CD4-positive, alpha-beta T cell treated with Interleukin-4 for 4 hours (primary cell): ENCODE measurements at places on chromosomes 7 and 10.

DNA sequence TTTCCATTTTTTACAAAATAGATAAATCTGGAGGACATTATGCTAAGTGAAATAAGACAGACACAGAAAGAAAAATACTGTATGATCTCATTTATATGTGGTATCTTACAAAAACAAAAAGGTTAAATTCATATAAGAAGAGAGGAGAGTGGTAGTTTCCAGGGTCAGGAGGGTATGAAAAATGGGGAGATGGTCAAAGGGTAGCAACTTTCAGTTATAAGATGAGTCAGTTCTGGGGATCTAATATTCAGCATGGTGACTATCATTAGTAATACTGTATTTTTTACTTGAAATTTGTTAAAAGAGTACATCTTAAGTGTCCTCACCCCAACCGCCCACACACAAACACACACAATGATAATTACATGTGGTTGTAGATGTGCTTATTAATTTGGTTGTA is 1250.1 kb downstream of the SORCS1 start:
- no peak for DNase-seq

DNA sequence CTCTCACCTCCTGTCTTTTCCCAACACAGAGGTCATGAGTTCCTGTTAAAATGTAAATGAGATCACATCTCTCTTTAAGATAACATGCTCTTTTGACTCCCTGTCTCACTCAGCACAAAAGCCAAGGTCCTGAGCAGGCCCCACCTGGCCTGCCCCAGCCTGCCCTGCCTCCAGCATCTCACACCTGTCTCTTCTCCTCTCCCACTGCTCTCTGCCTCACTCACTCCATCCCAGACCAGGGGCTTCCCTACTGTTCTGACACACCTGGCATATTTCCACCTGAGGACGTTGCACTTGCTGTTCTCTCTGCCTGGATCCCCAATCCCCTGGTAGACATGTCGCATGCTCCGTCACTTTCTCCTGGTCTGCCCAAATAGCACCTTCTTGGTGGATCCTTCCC is 285.0 kb upstream of the ZMIZ1 start:
- DNase-seq: no peak

DNA sequence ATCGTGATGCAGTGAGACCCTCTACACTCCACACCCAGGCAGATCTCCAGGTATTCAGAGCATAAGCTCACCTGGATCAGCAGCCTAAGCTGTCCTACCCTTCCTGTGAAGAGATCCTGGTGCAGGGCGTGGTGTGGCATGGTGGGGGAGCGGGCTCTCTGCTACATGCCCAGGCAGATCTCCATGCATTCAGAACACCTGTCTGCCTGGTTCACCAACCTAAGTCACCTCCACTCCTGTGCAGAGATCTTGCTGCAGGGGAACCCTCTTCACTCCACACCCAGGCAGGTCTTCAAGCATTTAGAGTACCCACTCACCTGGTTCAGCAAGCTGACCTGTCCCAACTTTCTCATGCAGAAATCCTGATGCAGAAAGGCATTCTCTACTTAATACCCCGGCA is 394.4 kb upstream of the SEMA3A start:
- DNase-seq: no peak

GRCh38 chr10:110141185-110141584 is 66.2 kb upstream of the MXI1 start:
- no peak for DNase-seq

DNA sequence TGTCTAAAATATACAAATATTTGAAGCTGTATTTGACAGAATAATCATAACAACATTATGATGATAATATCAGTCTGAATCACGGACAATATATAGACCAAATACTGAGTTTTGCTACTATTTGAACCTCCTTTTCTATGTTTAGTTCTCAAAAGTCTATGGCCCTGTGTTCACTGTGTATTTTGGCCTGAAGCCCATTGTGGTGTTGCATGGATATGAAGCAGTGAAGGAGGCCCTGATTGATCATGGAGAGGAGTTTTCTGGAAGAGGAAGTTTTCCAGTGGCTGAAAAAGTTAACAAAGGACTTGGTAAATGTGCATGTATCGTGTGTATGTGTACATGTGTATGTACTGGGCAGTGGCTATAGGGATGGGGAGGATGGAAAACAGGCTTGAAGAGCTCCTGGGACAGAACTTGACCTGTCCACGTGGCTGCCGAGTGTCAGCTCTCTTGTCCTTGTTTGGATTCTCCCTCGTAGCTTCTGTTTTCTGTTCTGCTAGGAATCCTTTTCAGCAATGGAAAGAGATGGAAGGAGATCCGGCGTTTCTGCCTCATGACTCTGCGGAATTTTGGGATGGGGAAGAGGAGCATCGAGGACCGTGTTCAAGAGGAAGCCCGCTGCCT is 4.2 kb downstream of the CYP2C18 start:
- DNase-seq: no peak

- DNase-seq: no peak
These were observed 38.2 kb upstream of the PPIF start for GRCh38 chr10:79308969-79309665.

GRCh38 chr10:31401287-31401686 is 82.3 kb downstream of the ZEB1 start:
- DNase-seq: no peak

DNA sequence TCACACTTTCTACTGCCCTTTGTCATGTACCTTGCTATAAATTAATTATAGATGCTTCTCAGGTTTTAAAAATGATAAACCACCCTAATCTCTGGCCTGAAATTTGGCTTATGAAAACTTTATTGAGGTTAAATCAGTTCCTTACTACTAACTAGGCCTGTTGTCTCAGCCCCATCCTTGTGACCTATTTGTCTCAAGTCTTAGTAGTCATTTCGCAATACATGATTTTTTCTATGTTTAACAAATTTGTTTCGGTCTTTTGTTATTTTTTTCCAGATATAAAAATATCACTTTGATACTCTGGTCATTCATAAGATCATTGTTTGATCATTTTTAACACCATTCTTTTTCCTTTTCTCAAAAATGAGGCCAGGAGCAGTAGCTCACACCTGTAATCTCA is 411.6 kb downstream of the GFRA1 start:
- DNase-seq: no peak

DNA sequence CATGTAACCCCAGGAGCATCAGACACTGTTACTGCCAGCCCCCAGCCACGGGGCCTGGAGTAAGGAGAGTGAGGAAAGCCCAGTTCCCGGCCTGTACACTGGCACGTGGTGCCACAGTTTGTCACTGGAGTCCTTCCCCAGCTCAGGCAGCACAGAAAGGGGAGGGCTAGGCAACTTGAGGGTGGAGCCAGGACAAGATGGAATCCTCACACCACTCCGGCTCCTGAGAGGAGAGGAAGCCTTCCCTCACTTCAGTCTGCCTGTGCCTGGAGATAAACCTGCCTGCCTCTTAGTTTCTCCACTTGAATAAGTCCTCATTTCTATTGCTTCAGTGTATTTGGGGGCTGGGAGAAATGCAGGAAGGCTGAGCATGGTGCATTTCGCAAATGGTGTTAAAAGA is 176.0 kb downstream of the KIAA1217 start:
- DNase-seq: no peak

DNA sequence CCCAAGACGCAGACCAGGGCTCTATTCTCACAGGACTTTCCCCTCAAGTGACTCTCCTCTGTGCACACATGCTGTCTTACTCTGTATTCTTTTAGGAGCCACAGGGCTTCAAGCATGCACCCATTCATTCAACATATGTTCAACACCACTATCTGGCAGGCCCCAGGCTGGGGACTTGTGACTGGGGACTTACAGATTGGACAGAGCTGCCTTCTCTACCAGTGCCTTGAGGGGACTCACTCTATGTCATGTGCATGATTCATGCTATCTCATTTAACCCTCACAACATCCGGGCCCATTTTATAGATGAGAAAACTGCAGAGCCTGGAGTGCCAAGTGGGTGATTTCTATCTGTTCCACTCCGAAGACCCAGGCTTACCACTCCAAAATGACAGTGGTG is 34.3 kb downstream of the MYL10 start:
- DNase-seq: no peak

GRCh38 chr7:155496267-155497005 is 38.5 kb downstream of the EN2 start:
- no peak for DNase-seq

- DNase-seq: no peak
These were observed 95.4 kb downstream of the TES start for GRCh38 chr7:116305485-116306408.

DNA sequence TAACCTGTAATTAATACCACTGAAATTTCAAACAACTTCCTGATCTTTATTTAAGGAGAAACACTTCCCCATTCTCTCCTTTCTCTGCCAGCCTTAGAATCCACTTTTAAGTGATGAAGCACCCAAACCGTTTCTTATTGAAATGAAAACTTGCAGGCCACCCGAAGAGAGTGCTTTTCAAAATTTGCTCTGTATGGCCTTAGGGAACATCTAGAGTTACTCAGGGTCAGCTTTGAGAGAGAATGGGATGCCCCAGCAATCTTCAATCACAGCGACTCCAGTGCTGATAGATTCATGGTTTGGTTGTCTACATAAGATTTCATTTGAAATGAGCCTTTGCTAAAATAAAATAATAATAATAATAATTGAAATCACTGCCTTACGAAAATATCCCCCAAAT is 323.1 kb downstream of the PCLO start:
- DNase-seq: no peak

DNA sequence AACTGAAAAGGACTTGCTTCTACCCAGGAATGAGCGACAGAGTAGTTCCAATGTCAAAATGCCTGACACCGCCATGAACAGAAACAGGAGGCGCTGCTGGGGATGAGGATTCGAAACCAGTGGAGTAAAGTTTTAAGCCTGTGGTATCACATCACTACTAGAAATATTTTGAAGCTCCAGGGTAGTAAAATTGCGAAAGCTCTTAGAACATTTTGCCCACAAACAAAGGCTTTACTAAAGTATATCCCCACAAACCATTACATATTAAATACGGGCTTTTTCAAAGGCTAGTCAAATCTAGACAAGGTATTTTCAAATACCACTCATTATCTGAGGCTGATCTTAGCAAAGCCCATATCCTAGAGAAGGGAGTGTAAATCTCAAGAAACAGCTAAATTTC is 2.4 kb downstream of the PRDX3 start:
- no peak for DNase-seq

- DNase-seq: no peak
These were observed 33.2 kb downstream of the POM121L12 start for GRCh38 chr7:53068673-53069072.

- DNase-seq: no peak
These were observed 192.2 kb upstream of the RHOBTB1 start for GRCh38 chr10:61136139-61136538.

- DNase-seq: no peak
These were observed 8.0 kb upstream of the CFAP70 start for GRCh38 chr10:73366381-73367298.
